SHP77 (cell line): ENCODE measurements at places on chromosomes 3 and 15.

DNA sequence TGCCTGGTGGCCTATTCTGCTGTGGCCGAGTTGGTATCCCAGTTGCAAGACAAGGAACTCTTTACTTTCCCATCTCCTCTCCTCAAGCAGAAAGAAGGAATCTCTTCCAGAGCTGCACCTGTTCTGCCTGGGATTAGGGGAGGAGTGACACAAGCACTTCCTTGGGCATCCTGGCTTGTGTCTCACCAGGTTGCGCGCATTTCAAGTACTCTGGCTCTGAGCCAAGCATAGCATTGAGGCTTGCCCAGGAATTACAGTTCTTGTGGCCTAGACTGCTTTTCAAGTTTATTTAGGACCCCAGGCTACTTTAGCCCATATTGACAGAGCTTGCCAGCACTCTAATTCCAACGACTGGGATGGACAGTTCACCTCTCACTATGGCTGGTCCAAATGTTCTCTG is 150.5 kb downstream of the RSRC1 start:
- peak; percentile 25 for DNase-seq

DNA sequence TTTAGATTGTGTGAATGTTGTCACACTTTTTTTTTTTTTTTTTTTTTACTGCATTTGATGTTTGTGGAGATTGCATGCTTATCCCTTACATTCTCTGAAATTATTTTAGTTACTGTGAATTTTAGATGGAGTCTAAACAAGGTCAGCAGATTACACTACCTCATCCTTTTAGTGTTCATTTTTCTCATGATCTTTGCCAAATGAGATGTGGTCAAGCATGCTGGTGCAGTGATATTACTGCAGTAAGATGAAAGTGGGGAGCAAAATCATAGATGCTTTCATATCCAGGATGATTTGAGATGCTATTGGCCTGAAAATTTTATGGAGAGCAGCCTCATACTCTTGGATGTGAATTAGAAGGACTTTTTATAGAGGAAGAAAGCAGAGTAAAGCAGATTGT is 45.8 kb downstream of the SLC25A26 start:
- no peak for DNase-seq

- no peak for DNase-seq
These were observed 941.5 kb downstream of the FHIT start for GRCh38 chr3:60309539-60310268.

DNA sequence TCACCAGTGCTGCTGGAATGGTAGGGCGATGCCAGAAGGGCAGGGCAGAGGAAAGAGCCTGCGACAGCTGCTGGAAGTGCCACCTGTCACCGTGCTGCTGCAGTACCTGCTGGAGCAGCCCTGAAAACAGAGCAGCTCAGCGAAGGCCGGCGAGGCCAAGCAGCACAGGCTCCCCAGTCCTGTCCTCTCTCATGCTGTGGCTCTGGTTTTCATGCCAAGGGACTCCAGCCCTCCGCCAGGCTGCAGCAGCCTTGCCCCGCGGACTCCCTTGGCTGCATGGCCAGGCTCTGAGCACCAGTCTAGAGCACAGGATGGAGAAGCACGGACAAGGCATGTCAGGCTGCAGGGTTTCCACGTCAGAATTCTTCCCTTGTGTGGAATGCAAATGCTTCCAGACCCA is 43.9 kb downstream of the ADCY5 start:
- no peak for DNase-seq

DNA sequence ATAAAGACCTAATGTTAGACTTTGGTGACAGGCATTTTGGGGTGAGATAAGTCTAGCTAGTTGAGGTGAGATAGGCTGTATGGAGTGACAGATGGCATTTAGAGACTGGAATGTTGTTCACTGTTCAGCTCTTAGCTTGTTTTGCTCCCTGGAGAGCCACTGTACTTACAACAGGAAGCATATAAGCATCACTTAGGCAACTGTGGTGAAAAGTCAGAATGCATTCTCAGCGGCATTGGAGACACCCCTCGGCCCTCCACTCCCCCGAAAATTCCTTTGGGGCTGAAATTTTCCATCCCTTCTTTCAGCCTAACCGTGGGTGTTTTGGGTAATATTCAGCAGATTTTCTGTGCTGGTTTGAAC is 73.4 kb downstream of the SLCO3A1 start:
- no peak for DNase-seq

GRCh38 chr3:12831301-12831866 is 10.0 kb downstream of the RPL32 start:
- DNase-seq: no peak

DNA sequence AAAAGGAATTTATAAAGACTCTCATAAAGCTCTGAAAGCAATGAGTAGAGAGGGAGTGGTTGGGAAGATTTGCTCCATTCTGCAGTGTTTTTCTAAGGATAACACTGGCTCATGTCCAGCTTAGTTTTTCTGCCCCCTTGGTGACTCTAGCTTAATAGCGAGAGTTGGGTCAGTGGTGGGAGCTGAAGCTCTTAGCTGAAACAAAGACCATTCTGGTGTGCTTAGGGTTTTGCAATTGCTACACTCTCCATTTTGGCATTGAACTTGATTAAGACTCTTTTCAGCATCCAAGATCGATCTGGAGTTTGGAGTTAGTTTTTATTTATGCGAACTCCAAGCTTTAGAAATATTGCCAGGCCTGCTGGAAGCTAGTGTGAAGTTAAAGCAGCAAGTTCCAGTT is 98.0 kb downstream of the ATG7 start:
- no peak for DNase-seq

DNA sequence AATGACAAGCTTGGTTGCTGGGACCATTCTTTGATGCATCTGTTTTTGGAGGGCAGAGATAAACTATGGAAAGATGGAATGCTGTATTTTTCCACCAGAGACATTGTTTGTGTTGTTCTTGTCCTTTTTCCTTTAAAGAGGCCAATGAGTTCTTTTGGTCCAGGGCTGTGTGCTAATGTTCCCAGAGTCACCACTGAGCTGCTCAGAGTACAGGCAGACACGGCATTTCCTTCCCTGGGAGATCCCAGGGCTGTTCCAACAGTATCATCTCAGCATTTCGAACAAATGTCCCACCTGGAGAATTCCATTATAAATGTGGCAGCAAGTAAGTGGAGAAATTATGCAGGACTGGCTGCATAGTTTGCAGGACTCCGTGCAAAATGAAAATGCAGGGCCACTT is 190.6 kb downstream of the IL20RB start:
- no peak for DNase-seq

DNA sequence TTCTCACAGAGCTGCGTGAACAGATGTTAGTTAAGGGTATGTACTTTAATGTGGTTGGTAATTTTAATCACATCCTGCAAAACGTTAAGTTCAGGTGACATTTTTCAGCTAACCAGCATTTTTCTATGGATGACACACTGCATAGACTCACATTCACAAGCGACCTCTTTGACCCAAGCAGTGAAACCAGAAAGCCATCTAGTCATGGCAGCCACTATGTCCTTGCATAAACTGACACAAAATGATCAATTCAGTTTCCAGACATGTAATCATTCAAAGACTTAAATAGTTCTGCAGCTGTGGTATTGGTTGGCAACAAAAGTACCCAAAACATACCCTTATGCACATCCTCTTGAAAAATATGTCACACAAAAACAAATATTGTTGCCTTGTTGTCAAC is 7.4 kb upstream of the CAPN7 start:
- no peak for DNase-seq

DNA sequence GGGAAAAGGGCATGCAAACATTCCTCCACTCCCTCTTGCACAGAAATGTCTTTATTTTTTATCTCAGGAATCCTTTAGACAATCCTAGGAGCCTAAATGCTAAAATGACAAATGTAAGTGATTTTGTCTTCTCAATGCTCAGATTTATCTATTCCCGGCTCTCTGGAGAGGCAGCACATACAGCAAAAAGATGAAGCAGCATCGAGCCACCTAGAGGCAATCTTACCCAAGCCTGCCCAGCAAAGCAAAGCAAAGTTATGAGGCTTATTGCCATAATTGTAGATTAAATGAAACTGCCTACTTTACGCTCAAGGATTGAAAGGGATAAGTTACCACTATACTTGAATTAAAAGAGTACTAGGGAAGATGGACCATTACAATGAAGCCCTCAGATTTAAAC is 750.4 kb upstream of the NR2F2 start:
- DNase-seq: no peak

- DNase-seq: no peak
These were observed 17.9 kb upstream of the PAQR5 start for GRCh38 chr15:69280783-69281182.

- DNase-seq: no peak
These were observed 322.2 kb upstream of the RBMS3 start for GRCh38 chr3:28958656-28959055.

- DNase-seq: peak; percentile 96
These were observed 274.4 kb upstream of the ROBO2 start for GRCh38 chr3:76765511-76765910.

GRCh38 chr3:125622381-125622791 is 27.1 kb upstream of the OSBPL11 start:
- no peak for DNase-seq

GRCh38 chr3:180018543-180018942 is 18.2 kb downstream of the PEX5L start:
- DNase-seq: no peak

GRCh38 chr15:31326875-31327668 is 437 bp downstream of the KLF13 start:
- DNase-seq: peak; percentile 53

DNA sequence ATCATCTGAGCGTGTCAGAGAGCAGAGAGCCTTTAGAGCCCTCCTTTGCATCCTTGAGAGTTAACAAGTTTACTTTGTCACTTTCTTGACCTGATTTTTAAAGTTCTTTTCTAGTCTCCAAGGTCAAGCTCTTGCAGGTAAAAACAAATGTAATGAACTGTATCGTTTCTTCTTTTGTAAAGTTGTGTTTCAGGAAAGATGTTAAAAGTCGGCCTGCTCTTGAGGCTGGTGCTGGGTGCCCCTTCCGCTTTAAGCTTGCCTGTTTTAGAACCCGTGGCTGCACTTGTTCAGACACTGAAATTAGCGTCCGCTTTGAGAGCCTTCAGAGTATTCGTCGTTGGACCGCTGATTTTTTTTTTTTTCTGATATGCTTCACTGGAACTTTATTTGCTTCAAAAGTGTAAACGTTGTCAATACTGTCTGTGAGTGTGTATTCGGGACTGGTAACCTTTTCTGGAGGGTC is 52.6 kb upstream of the ULK4 start:
- DNase-seq: no peak

DNA sequence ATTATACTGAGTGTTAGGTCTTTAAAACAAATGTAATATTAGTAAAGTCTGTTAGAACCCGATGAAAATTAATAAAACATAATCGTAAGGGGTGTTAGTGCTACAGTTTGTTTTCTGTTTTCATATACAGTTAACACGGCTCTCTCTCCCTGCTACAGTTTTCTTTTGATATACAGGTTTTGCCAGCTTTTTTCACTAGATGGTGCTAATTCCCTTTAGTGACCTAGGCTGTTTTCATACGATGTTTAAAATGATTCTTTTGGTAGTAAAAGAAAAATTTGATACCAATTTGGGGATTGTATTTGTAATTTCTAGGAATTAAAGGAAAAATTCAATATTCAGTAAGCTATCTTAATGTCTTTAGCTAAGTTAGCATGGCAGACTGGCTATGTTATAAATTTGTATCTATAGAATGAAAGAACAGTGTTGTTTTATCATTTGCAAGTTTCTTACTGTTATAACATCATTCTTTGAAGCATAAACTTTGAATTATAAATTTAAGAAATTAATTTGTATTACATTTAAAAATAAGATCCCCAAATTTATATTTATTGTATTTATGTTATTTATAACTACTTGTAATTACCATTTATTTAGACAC is 11.5 kb downstream of the APH1B start:
- peak; percentile 35 for DNase-seq

DNA sequence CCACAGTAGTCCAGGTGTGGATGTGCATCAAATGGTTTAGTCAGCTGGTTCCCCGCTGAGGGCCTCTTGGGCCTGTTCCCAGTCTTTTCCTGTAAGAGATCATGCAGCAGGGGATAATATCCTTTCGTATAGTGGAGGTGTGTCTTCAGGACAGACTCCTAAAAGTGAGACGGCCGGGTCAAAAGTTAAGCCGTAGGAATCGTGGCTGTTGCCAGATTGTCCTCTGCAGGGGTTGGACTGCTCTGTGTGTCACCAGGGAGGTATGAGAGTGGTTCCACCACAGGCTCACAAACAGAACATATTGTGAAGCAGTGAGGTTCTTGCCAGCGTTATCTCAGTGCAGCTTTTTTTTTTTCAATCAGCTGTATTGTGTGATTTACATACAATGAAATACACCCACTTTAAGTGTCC is 95.0 kb downstream of the VGLL4 start:
- no peak for DNase-seq

DNA sequence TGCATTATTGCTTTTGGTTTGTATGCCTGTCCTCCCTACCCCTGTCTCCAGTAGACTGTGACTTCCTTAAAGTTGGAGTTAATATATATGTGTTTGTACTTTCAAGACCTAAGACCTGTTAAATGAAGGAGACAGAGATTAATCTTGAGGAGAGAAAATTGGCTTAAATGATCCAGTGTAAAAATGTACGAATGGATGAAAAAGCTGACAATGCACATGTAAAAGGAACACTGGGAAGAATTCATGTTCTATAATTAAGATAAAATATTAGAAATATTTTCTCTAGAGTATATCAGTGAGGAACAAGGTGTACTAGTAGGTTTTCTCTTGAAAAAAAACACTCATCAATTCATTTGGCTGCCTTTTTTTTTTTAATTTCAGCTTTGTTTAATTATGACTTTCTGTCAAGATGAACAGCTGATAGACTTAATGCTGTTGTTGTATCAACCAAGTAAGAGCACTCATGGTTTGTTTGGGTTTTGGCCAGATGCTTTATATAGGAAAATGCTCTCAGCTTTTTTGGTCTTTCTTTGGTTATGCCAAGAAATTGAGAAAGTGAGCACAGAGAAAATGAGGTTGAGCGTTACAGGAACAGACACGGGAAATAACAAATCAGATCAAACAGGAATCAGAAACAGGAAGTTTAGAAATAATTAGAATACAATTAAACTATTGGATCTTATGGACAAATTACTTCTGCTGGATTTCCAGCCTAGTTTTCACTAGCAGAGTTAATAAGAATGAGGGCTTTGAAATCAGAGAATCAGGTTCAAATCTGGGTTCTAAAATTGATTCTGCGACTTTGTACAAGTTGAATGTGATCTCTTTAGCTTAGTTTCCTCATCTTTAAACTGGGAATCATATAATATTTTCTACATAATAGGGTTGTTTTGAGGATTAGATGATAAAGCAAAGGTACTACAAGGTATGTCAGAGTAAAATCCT is 38.3 kb upstream of the AADAC start:
- DNase-seq: no peak

GRCh38 chr3:52777959-52778805 is 783 bp downstream of the ITIH1 start:
- DNase-seq: no peak
